ENCODE measurements at places on chromosomes 3 and 15. TPM values are rescaled to one million over a fixed set of nuclear protein-coding genes. Genes with fewer than 3 reads are reported as not detected.

- DNase-seq: no peak
These were observed 263.8 kb downstream of the FEZF2 start for GRCh38 chr3:62109534-62109933.

GRCh38 chr15:70522323-70522966 is 240.9 kb downstream of the UACA start:
- no peak for DNase-seq

TJP1 gene
- total RNA-seq: 102 TPM

- no peak for DNase-seq
These were observed 28.5 kb downstream of the UBE2E1 start for GRCh38 chr3:23834082-23834870.

GRCh38 chr15:65059931-65060596 is 7.7 kb downstream of the RASL12 start:
- DNase-seq: no peak

DNA sequence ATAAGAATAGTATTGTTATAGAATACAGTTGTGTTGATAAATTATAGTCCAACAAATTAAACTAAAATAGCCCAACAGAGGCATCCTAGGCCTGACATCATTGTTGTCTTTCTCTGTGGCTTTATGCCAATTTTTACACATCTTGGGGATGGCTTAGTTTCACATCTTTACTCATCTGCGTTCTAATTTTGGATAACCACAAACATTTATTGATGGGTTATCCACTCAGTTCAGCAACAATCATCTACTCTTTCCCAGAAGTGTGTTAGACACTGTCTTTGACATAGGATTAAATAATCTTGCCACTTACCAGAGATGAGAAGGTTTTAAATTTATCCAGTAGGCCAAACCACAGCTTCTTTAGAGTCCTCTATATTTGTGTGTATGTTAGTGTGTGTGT is 120.8 kb upstream of the PHLDB2 start:
- DNase-seq: no peak

- DNase-seq: no peak
These were observed 32.1 kb downstream of the MESD start for GRCh38 chr15:80957556-80957955.

TIGIT gene
- not detected for total RNA-seq

- no peak for DNase-seq
These were observed 3.8 kb upstream of the PPARG start for GRCh38 chr3:12285003-12285555.

GRCh38 chr3:25125201-25125600 is 302.9 kb upstream of the RARB start:
- no peak for DNase-seq

DNA sequence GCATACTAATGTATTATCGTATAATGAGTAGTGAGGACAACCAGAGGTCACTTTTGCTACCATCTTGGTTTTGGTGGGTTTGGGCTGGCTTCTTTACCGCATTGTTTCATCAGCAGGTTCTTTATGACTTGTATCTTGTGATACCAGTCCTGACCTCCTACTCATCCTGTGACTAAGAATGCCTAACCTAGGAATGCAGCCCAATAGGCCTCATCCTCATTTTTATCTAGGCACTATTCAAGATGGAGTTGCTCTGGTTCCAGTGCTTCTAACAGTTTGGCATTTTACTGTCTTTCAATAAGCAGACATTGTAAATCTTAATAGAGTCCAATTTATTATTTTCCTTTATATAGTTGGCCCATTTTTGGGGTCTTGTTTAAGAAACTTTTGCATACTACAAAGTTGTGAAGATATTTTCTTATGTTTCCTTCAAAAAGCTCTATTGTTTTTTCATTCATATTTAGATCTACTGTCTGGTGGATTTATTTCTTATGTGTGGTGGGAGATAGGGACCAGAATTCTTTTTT is 60.8 kb upstream of the RNU6-1 start:
- DNase-seq: no peak

OXSR1 gene
- 47.7 TPM for total RNA-seq

GTF2A2 gene
- total RNA-seq: 53.8 TPM

CLDN18 gene
- total RNA-seq: not detected

Data from PC-3 (cell line).